ENCODE measurements at places on chromosomes 2 and 18.

GRCh38 chr2:42353792-42354429 lies 7.1 kb downstream of the COX7A2L start:
- no peak for DNase-seq

- no peak for DNase-seq
These were observed 49.2 kb downstream of the PKDCC start for GRCh38 chr2:42096869-42097591.

GRCh38 chr2:32652555-32653209 lies 24.8 kb downstream of the TTC27 start:
- DNase-seq = no peak

DNA sequence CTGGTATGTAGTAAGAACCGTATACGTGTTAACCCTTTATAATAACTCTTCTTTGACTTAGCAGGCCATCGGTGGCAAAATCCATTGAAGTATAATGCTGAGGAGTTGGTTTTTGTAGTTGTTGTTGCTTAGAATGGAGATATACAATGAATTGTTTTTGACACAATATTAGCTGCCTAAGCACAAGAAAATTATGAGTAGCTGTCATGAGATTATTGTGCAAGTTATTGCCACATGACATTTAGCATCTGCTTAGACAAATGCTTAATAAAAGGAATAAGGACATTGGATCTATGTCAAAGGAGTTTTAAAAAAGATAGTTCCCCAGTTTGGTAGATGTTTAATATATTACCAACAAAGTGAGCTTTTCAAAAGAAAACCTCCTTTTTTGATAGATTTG lies 59.9 kb downstream of the ABCB11 start:
- no peak for DNase-seq

DNA sequence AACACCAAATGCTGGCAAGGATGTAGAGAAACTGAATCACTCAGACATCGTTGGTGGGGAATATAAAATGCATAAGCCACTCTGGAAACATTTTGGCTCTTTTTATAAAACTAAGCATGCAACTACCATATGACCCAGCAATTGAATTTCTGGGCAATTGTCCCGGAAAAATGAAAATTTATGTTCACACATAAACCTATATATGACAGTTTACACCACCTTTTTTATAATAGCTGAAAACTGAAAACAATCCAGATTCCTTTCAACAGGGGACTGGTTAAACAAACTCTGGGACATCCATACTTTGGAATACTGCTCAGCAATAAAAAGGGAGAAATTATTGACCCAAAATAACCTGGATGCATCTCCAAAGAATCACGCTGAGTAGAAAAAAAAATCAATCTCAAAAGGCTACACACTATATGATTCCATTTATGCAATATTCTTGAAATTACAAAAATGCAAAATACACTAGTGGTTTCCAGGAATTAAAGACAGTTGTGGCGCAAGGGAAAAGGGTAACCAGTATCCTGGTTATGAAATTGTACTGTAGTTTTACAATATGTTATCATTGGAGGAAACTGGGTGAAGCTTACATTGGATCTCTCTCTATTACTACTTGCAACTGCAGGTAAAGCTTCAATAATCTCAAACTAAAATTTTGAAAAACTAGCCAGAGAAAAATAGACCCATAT lies 130.2 kb upstream of the PID1 start:
- DNase-seq = no peak

- no peak for DNase-seq
These were observed 67.1 kb downstream of the RHOB start for GRCh38 chr2:20513946-20514345.

DNA sequence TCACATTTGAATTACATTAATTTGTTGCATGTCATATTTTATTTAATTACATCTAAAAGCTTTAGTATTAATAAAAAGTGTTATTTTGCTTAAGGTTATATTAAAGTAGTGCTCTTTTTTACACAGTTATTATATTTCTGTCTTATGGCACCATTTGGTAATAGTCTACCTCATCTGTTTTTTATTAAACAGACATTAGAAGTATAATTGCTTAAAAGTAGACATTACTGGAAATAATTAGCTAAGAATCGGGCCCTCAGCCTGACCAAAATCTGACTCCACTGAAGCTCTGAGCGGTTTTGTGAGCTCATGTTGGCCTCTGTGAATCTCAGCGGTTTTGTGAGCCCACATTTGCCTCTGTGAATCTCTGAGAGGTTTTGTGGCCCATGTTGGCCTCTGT lies 102.5 kb upstream of the SNTG2 start:
- DNase-seq = no peak

- no peak for DNase-seq
These were observed 12.5 kb downstream of the PASK start for GRCh38 chr2:241136661-241137260.

DNA sequence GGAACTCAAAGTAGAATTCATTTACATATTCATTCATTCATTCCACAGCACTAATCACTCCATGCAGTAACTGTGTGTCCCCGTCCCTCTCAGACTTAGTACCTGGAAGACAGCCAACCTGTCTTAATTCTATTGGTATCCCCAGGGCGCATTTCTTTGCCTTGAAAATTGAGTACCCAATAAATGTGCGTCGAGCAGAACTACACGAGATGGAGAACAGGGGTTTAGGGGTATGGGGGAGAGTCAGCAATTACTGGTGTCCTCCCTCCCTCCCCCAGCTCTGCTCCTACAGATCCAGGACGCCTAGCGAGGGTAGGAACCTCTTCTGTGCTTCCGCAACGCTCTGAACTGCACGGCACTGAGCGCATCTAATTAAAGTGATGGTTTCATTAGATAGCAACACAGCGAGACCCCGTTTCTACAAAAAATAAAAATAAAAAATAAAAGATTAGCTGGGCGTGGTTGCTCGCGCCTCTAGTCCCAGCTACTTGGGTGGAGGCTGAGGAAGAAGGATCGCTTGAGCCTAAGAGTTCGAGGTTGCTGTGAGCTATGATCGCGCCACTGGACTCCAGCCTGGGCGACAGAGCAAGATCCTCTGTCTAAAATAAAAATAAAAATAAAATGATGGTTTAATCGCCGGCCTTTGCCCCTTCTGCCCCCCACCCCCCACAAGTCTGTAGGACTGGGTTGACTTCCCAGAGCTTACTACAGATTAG lies 614 bp upstream of the FKBP1B start:
- DNase-seq = no peak

- no peak for DNase-seq
These were observed 7.6 kb upstream of the SERPINB12 start for GRCh38 chr18:63534615-63535014.

DNA sequence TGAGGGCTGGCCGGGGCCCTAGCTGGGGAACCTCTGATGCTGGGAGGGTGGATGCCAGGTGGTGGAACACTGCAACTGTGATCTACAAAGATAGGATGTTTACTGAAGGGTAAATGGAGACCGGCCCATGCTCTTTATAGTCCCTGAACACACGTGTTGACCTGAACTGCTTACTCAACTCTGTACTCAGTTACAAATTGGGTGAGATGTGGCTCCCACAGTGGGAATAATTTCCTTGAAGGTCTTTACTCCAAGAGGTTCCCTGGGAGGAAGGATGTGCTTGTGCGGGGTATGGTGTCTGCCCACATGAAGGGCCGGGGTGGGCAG lies 254.1 kb downstream of the PRKCE start:
- no peak for DNase-seq

GRCh38 chr2:34242763-34243123 lies 643.6 kb upstream of the FAM98A start:
- no peak for DNase-seq

GRCh38 chr2:2793925-2794560 lies 463.0 kb upstream of the MYT1L start:
- DNase-seq = no peak

GRCh38 chr18:42640160-42640559 lies 475.3 kb downstream of the RIT2 start:
- no peak for DNase-seq

- no peak for DNase-seq
These were observed 62.5 kb upstream of the NFE2L2 start for GRCh38 chr2:177327009-177327408.

GRCh38 chr2:148526509-148527346 lies 117.8 kb upstream of the EPC2 start:
- no peak for DNase-seq

GRCh38 chr2:53210538-53210937 lies 557.1 kb upstream of the CHAC2 start:
- DNase-seq = no peak

- no peak for DNase-seq
These were observed 169.1 kb downstream of the DCDC2C start for GRCh38 chr2:3872451-3872850.

DNA sequence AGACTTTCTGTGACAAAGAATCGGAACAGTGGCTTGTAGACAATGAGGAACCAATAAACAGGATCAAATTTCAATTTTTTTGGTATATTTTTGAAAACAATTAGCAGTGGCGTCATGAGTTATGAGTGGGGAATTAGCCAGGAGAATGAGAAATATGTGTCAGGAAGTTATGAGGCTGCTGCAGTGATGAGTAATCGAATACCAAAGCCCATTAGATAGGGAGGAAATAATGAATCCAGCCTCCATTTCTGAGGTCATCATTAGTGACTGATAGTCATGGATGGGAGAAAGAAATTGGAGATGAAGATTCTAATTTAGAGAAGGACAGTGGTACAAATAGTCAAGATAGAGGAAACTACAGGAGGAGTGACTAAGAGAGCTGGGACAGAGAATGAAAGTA lies 673.1 kb upstream of the VRK2 start:
- DNase-seq = no peak

DNA sequence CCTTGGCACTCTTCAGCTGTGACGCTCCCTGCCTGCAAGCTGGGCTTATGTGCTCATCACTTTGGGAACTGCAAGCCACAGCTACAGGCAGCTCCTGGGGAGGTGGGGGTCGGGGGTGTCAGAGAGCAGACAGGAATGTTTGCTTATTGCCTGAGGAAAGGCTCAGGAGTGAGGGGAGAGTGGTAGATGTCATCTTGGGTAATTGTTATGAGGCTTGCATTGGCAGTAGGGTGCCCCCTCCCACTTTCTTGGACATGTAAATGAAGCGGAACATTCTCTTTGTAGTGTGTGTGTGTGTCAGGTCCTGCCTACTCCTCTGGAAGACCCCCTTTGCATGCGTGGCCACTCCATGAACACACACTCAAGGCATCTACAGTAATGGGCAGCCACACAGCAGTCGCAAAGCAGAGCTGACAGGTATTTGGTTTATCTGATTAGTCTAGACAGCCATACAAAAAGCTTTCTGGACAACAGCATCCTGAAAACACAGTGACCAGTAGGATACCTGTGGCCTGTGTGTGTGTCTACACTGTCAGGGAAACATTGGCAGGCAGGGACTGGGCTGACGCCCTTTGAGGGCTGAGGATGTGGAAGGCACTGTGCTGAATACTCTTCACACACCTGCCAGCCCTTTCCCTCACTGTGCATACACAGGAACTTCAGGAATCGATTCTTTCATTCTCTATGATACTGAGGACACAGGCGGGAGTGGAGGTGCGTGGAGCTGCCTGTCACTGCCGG lies 17.1 kb upstream of the MC2R start:
- no peak for DNase-seq

DNA sequence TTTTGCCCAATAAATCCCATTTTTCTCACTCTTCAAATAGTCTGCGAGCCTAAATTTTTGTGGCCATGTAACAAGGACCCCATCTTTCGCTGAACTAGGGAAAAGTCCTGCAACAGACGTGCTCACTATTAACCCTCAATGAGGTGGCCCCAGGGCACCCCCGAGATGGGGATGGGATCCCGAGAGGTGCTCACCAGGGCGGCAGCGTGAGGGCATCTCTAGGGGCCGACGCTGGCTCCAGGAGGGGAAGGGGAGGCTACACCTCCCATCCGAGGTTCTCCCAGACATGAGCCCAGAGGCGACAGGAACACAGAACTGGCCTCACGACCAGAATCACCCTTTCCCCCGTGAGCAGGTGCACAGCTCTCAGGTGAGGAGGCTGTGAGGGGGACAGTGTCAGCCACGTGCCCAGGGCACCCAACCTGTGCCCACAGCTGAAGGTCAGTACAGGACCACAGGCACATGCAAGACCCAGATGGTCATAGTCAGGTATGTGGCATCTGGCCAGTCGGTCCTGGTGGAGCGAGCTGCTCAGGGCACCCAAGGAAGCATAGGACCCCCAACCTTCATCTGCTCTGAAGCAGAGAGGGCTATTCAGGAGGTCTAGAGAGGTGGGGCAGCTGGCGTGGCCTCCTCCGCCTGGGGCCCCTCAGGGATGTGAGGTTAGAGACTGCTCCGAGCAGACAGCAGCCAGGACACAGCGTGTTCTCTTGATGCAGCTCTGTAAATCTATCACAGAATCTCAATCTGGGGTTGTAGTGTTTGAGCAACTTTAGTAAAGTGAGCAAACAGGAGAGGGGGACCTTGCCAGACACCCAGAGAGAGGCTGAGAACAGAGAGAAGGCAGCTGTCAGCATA lies 62.8 kb downstream of the PXDN start:
- DNase-seq = no peak

DNA sequence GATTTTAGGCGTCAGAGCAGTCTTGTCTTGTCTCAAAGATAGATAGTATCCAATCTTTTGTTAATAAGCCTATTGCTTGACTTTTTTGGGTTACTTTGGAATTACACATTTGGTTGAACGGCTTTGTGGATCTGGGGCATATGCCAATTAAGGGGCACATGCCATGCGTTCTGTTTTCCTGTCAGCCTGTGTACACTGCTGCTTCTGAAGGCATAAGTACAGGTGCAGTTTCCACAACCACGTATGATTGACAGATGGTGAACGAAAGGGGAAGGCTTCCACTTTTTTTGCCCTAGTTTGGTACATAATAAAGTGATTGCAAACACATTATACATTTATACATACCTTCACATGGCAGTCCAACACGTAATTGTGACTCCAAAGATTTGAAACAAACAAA lies 102.3 kb downstream of the RAPH1 start:
- DNase-seq = no peak

- no peak for DNase-seq
These were observed 111.4 kb downstream of the FEZ2 start for GRCh38 chr2:36486521-36487044.

- no peak for DNase-seq
These were observed 19.5 kb downstream of the BCL2 start for GRCh38 chr18:63299837-63300745.

GRCh38 chr18:36281936-36282335 lies 15.6 kb upstream of the FHOD3 start:
- no peak for DNase-seq

Measured in stimulated activated CD4-positive, alpha-beta T cell treated with anti-CD3 and anti-CD28 coated beads, Interleukin-4, amount 100 ng/mL, for 4 hours (primary cell).